ENCODE measurements at places on chromosomes 3 and 15.

DNA sequence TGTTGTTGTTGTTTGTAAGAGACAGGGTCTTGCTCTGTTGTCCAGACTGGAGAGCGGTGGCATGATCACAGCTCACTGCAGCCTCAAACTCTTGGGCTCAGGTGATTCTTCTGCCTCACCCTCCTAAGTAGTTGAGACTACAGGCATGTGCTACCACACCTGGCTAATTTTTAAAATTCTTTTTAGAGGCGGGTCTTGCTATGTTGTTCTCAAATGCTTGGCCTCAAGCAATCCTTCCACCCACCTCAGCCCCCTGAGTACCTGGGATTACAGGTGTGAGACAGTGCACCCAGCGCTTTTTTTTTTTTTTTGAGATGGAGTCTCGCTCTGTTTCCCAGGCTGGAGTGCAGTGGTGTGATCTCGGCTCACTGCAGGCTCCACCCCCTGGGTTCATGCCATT is 46.7 kb downstream of the TMOD3 start:
- DNase-seq, result no peak

DNA sequence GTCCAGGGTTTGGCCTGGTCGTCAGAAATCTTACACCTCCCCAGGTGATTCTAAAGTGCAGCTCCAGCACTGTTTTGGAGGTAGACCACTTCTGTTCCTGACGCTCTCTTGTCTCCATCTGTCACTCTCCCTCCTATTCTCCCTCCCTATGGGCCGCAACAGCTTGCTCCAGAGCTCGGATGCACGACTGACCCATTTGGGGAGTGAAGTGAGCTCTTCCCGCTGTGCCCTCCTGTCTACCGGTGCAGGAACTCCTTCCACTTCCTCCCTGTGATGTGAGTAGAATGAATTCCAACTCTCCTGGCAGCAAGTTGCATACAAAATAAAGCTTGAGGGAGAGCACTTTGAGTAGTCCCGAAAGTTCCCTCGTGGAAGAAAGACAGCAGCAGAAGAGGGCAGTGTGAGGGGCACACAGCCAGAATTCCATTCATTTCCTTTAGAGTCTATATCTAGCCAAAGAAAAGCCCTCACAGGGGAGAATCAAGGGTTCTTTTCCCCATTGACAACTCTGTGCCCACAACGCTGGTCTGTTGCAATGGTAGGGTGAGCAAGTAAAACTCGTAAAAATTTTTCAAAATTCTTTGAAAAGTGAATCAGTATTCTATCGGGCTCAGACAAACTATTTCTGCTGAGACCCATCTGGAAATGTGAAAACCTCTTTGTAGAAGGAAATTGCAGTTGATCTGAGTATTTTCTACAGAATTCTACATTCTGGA is 39.9 kb upstream of the BDH1 start:
- DNase-seq, result no peak

- no peak for DNase-seq
These were observed 84.7 kb upstream of the LMCD1 start for GRCh38 chr3:8416965-8417364.

GRCh38 chr3:148246291-148246923 is 451.3 kb upstream of the AGTR1 start:
- no peak for DNase-seq

Measured in left hindlimb (tissue), 1 donor.